ENCODE measurements at places on chromosomes 11 and 22.
A peak's percentile ranks its signal among the peaks of the same experiment; 100 is the strongest.

GRCh38 chr11:1302461-1303125 lies 6.8 kb downstream of the TOLLIP start:
- H3K27ac ChIP-seq: no peak overlapping the region
- no peak for DNase-seq
- H3K4me1 ChIP-seq: peaks cover 58% of the 10 kb centered on the region
- no peaks in the 10 kb centered on the region for H3K27me3 ChIP-seq

DNA sequence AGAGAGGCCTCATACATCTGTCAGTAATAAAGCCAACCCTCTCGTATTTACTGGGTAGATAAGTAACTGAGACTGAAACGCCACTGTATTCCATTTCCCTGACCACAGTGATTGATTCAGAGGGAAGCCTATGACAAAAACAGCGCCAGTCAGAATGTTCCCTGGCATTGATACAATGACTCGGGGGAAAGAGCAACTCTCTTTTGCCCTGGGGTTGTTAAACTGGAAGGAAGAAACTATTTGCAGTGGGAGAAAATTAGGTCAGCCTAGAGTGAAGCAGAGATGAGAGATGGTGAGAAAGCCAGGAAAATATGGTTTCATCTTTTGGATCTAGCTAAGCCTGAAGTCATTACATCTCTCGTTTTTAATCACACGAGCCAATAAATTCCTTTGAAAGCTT lies 48.6 kb upstream of the RBFOX2 start:
- H3K27me3 ChIP-seq: no peaks in the 10 kb centered on the region
- no peak for DNase-seq
- H3K4me3 ChIP-seq: peak overlapping the region; percentile 45
- H3K36me3 ChIP-seq: no peaks in the 10 kb centered on the region
- peaks cover 4% of the 10 kb centered on the region for H3K4me1 ChIP-seq

DNA sequence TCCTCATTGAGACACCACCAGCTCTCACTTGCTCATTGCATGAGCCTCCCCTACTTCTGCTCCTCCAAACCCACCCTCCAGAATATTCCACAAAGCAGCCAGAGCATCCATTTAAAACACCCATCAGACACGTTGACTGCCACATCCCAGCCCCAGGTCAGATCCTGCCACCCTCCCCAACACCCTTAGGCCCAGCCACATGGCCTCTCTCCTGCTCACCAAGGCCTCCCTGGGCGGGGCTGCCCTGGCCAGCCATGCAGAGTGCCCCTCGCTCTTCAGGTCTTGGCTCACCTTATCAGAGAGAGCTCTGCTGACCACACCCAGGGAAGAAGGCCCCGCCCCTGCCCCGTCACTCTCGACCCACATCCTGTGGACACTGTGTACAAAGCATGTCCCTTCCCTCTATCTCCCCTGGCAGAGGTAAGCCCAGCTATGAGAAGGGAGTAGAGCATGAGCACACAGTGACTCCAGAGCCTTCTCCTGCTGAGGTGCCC lies 106.8 kb downstream of the MICAL3 start:
- no peaks in the 10 kb centered on the region for H3K27me3 ChIP-seq
- no peaks in the 10 kb centered on the region for H3K36me3 ChIP-seq
- H3K4me3 ChIP-seq: no peak overlapping the region

DNA sequence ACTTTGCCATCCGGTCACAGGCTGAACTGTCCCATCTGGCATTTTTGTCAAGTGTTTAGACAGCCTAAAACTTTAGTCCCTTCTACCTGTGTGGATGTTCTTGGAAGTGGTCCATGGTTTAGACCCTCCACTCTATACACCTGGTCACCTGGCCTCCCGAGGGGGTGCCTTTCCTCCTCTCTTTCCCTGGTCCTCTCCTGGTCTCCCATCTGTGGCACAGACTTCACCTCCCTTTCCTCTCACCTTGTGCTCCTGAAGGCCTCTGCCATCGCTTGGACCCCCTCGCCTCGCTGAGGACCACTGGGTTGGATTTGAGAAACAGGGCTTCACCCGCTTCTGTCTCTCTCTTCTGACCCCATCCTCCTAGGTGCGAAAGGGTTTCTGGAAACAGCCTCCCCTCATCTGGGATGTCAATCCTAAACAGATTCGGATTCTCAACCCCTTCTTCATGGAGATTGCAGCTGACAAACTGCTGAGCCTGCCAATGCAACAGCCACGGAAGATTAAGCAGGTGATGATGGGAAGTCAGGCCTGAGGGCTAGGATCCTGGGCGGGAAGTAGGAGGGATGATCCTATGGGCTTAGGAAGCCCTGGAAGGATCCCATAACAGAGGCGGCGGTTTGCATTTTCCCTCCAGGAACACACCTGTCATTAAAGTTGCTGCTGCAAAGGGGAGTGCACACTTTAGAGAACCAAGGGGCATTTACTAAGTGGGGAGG lies 53.6 kb downstream of the ST3GAL4 start:
- H3K27me3 ChIP-seq: no peaks in the 10 kb centered on the region
- H3K27ac ChIP-seq: no peak overlapping the region
- no peak for DNase-seq
- H3K36me3 ChIP-seq: peaks cover 56% of the 10 kb centered on the region
- H3K4me3 ChIP-seq: no peak overlapping the region
- H3K4me1 ChIP-seq: peaks cover 6% of the 10 kb centered on the region

GRCh38 chr11:44186321-44186930 lies 90.9 kb downstream of the EXT2 start:
- H3K36me3 ChIP-seq: peaks cover 24% of the 10 kb centered on the region
- H3K27me3 ChIP-seq: no peaks in the 10 kb centered on the region
- no peaks in the 10 kb centered on the region for H3K4me1 ChIP-seq
- no peak overlapping the region for H3K27ac ChIP-seq
- no peak for DNase-seq

DNA sequence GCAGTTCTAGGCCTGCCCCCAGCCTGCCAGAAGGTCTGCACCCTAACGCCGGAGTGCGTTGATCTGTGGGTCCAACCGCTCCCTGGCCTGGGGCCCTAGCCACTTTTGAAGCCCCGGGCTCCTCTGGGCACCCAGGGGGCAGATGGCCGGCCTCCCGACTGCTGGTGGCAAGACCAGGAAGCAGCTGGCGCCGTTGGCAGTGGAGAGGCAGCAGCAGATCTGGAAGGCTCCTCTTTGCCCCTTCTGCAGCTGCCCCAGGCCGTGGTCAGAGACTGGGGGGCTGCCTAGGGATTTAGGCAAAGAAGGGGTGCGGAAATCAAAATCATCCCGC lies 445 bp upstream of the VWCE start:
- H3K4me1 ChIP-seq: peaks cover 31% of the 10 kb centered on the region
- peak overlapping the region; percentile 13 for H3K27ac ChIP-seq
- no peaks in the 10 kb centered on the region for H3K27me3 ChIP-seq

GRCh38 chr11:104432526-104432925 lies 268.6 kb upstream of the PDGFD start:
- H3K4me3 ChIP-seq: no peak overlapping the region
- no peak overlapping the region for H3K27ac ChIP-seq
- no peak for DNase-seq
- no peaks in the 10 kb centered on the region for H3K4me1 ChIP-seq

DNA sequence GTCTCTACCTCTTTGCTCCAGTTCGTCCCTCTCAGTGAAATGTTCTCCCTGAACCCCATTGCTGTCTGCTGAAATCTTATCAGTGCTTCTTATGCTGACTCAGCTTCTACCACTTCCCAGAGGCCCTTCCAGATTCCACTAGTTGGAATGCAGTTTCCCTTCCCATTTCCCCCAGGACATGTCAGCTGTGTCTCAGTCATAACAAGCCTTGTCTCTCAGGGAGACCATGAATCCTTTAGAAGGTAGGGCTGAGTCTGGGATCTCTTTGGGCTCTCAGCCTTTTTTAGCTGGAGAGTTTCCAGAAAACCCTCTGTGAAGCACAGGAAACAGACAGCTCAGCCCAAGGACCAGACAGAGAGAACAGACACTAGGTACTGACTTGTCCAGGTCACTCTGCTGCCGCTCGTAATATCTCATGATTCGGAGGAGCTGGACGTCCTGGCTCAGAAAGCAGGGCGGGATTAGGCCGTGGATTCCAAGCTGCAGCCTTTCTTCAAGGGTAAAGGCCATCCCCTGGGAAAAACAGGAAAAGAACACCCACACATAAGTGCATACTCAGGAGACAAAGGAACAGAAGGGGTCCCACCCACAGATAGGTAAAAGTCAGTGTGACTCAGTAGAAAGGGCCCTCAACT lies 113.0 kb downstream of the ME3 start:
- H3K4me3 ChIP-seq: no peak overlapping the region
- peaks cover 5% of the 10 kb centered on the region for H3K4me1 ChIP-seq
- H3K27ac ChIP-seq: peak overlapping the region; percentile 9

- H3K36me3 ChIP-seq: peaks cover 5% of the 10 kb centered on the region
- no peak overlapping the region for H3K27ac ChIP-seq
- no peak overlapping the region for H3K4me3 ChIP-seq
- H3K4me1 ChIP-seq: no peaks in the 10 kb centered on the region
Observed at GRCh38 chr11:78094250-78094649, 14.6 kb upstream of the NDUFC2 start.

- no peaks in the 10 kb centered on the region for H3K36me3 ChIP-seq
- H3K4me3 ChIP-seq: no peak overlapping the region
- H3K27ac ChIP-seq: no peak overlapping the region
- no peaks in the 10 kb centered on the region for H3K4me1 ChIP-seq
- peaks cover 53% of the 10 kb centered on the region for H3K27me3 ChIP-seq
Observed at GRCh38 chr11:45304992-45305335, 18.8 kb upstream of the SYT13 start.

GRCh38 chr11:69957849-69958248 lies 120.3 kb upstream of the ANO1 start:
- H3K4me3 ChIP-seq: no peak overlapping the region
- H3K27ac ChIP-seq: no peak overlapping the region
- DNase-seq: no peak
- H3K27me3 ChIP-seq: peaks cover 29% of the 10 kb centered on the region
- peaks cover 13% of the 10 kb centered on the region for H3K4me1 ChIP-seq

GRCh38 chr11:94849839-94850238 lies 81.7 kb downstream of the AMOTL1 start:
- DNase-seq: no peak
- H3K4me1 ChIP-seq: peaks cover 1% of the 10 kb centered on the region
- peaks cover 77% of the 10 kb centered on the region for H3K36me3 ChIP-seq

DNA sequence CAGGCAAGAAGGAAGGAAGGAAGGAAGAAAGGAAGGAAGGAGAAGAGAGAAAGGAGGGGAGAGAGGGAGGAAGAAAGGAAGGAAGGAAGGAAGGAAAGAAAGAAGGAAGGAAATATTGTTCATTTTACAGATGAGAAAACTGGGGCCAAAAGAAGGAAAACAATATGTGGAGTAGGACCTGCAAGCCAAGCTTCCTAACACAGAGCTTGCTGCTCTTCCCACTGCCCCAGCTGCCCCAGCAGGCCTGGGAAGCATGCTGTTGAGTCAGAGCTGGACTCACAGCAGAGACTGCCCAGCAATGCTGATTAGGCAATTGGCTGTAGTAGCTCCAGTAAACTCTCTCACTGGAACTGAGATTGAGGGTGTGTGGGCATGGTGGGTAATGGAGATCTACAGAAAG lies 42.6 kb upstream of the SMCO4 start:
- no peak overlapping the region for H3K27ac ChIP-seq
- H3K36me3 ChIP-seq: no peaks in the 10 kb centered on the region
- DNase-seq: peak; percentile 83
- peaks cover 10% of the 10 kb centered on the region for H3K27me3 ChIP-seq
- peaks cover 5% of the 10 kb centered on the region for H3K4me1 ChIP-seq

- no peaks in the 10 kb centered on the region for H3K36me3 ChIP-seq
- DNase-seq: no peak
Observed at GRCh38 chr11:111000400-111001080, 245.0 kb upstream of the POU2AF2 start.
